ENCODE measurements at places on chromosomes 2 and 18.

DNA sequence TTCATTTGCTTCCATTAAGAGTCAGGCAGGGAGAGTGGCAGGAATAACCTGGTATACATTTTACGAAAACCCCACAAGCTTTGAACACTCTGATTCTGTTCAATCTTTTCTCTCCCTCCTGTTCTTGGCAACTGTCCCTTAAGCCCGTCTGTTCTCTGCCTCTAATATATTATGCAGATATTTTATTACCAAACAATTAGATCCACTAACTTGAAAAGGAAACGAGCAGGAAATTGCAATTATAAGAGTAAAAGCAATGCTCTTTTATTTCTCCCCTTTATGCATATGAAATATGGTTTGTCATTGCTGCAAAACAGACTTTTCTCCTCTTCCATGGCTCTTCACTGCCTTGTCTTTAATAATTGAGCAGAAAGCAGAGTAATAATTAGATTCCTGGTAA, 149.1 kb upstream of the CELF4 start:
- DNase-seq: no peak

GRCh38 chr2:202494300-202495229, 118.4 kb downstream of the BMPR2 start:
- no peak for DNase-seq

- DNase-seq: no peak
Measured at GRCh38 chr2:12858786-12859185, 142.1 kb downstream of the TRIB2 start.

DNA sequence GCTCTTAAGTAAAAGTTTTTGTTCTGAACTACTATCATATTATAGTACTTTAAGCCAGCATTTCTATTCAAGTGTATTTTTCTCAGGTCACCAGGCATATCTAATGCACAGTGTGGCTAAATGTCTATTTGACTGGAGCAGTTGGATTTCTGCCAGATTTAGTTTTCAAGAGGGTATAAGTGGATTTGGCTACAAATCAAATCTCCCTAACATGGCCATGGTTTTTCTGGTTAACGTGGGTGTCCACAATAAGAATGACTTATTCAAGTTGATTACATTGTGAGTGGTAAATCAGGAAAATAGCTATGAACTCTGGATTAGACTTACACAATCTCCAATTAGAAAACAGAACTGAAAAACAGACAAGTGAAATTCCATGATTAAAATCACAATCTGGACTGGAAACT, 5.7 kb upstream of the CHN1 start:
- no peak for DNase-seq

GRCh38 chr2:98123286-98123685, 36.3 kb downstream of the VWA3B start:
- no peak for DNase-seq

DNA sequence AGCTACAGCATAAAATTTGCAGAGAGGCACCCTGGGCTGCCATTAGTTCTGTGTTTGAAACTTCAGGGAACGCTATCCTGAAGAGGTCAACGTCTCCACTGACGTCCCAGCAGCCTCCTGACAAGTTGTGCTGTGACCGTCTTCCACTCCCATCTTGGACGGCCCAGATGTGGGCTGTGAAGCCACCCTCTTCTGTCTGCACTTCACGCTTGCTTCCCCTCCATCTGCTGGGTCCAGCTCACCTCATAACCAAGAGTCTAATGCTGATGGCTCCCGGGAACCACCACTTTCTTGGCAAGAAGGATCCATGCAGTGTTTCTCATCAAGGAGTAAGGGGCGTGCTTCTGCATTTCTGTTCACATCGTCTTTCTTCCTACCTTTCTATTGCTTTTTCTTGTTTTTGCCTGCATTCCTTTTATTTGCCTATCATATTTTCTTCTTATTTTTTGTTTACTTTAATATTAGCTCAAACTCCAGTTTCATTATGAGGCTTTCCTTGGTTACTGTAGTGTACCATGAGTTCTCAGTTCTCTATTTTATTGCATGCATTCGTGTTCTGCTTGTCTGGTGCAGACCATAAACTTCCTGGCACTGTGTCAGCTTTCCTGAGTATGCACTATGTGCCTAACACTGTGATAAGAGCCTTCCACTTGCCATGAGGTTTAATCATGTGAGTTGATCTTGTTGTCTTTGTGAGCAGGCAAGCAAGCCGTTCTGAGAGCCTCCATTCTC, 631.8 kb upstream of the RAB6C start:
- DNase-seq: no peak

DNA sequence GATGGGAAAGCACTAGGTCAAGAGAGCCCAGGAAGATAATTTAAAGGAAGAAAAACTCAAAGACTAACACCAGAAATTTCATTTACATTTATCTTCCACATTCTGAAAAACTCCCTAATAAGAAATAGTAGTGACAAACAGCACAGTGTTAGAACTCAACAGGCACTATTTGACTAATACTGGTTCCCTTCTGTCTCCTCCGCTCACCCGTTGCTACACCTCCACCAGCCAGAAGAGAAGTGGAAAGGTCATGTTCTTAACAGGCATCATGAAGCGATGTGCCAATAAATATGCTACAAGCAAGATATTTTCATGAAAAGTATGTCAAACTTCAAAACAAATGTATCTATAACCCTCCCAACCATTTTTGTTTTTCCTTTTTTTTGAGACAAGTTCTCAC, 5.7 kb downstream of the ROCK1 start:
- no peak for DNase-seq

GRCh38 chr2:230503798-230504197, 87.8 kb downstream of the SP100 start:
- DNase-seq: no peak

GRCh38 chr2:23367760-23368159, 17.2 kb upstream of the KLHL29 start:
- DNase-seq: peak; percentile 54

DNA sequence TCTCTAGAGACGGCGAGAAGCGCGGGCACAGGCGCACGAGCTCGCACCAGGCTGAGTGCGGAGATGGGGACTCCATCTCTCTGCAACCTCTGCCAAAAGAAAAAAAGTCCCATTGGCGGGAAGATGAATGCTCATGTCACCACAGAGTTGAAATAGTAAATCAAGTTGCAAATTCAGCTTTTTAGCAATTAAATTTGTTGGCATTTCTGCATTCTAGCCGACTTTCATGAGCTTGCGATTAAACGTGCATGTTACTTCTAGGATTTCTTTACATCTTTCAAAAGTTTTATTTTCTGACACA, 588 bp downstream of the CHAC2 start:
- DNase-seq: no peak

DNA sequence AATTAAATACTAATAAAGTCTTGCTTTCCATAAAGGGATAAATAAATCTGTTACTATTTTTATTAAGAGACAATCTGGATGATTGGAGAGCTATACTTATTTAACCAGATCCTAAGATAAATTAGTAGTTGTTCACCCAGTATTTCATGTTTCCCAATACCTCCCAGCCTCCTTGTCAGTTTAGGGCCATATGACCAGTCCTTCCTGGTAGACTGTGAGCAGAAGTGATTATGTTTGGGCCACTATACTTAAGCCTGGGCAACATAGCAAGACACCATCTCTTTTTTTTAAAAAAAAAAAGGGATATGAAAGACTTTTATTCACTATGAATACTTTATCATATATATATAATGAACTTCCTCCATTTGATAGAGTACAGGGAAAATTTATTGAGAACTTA, 48.8 kb upstream of the PPM1B start:
- DNase-seq: no peak

GRCh38 chr2:83859553-83859952, 599.5 kb downstream of the SUCLG1 start:
- no peak for DNase-seq

DNA sequence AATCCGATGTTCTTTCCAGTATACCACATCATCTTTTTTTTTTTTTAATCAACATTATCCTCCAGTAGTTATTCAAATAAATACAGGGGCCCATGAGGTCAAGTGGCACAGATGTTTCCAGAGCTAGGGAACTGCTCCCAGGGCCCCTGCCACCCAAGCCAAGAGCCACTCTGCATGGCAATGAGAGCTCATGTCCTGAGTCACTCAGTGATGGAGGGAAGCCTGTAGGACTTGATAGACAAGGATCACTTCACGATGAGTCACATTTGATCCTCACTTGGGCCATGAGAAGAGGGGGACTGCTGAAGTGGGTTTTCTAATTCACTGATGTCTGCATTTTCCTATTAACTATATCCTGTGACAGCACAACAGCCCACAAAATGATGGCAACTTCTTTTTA, 127.0 kb upstream of the PKDCC start:
- no peak for DNase-seq

DNA sequence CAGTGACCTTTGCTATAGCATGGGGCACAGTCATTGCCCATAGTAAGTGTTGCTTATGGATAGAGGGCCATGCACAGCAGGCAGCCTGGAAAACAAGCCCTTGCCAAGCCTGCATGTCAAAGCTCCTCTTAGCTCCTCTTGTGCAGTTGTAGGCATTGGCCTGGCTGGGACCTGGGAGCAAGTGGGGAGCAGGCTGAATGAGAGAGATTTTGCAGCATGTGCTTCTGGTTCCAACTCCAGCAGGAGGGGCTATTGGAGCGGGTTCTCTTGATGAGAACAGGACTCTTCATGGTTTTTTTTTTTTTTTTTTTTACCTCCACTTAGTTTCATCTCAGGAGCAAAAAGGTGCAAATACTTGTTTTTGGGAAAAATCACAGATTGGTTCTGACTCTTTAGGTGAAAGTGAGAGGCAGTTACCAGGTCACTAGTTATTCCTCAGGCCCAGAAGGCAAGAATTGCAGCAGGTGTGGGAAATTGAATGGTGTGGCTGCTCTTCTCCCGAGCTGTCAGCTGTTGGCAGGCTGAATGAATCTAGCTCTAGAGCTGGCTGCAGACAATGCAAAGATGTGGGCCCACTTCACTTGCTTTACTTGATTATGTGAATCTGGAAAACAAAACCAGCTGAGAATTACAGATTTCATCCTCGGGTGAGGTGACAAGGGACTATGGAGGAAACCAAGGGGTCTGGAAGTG, 95.9 kb downstream of the MAP4K4 start:
- no peak for DNase-seq

- no peak for DNase-seq
Measured at GRCh38 chr18:67545681-67546080, 29.2 kb upstream of the DSEL start.

DNA sequence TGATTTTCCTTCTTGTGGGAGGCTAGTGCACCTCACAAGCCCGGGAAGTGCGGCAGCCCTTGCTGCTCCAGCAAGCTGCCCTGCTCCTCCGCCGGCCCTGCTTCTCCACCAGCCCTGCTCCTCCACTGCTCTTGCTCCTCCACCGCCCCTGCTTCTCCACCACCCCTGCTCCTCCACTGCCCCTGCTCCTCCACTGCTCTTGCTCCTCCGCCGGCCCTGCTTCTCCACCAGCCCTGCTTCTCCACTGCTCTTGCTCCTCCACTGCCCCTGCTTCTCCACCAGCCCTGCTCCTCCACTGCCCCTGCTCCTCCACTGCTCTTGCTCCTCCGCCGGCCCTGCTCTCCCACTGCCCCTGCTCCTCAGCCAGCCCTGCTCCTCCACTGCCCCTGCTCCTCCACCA, 95.6 kb downstream of the NDUFA10 start:
- DNase-seq: no peak

DNA sequence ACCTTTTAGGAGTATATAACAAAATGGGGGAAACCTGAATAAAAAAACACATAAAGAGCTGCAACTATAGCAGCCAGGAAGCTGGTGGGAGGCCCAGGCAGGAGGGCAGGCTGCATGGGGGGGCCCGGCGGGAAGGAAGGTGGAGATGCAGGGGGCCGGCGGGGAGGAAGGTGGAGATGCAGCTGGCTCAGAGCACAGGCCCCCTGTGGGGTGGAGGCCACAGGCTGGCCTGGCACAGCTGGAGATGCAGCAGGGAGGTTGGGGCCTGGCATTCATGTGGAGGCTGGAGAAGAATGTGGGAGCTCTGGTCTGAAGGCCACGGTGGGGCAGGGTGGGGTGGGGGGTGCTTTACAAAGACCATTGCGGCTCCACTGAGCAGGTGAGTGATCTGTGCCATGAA, 31.4 kb downstream of the FAM228A start:
- no peak for DNase-seq

DNA sequence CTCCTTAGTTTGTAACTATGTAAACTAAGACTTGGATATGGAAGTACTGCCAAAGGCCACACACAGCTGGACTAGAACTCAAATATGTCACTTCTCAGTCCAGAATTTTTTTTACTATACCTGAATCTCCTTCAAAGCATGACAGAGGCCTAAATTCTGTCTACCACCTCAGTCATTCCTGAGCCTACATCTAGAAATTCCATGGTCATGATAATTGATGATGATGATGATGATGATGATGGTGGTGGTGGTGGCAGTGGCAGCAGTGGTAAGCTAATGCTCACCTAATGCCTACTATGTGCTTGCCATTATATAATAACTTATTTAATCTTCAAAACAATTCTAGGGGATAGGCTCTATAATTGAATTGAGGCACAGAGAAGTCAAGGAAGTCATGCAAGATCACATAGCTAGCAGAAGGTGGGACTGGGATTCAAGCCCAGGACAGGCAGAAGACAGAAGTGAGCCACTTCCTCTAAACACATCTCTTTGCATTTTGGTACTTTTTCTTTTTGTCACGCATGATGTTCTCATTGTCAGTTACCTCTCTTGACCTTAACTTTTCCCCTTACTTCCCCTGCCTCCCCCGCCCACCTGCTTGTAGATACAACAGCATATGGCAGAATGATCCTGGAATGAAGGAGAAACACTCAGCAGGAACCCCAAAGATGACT, 539.3 kb downstream of the TNS1 start:
- DNase-seq: no peak

DNA sequence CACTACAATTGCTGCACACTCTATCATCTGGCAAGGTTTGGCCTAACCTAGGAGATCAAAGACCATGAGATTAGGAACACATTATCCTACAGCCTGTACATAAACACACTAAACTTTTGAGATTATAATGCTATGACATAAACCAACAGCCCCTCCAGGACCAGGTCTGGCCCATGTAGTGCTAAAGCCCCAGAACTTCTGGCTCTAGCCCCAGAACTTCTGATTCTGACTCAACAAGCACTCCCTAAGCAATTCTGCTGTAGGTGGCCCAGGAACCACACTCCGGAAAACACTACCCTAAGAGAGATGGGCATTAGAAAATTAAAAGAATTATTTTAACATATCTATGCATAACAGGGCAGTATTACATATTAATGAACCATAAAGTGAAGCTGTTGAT, 369.5 kb upstream of the LYPD1 start:
- DNase-seq: no peak

GRCh38 chr18:55605733-55606338, 17.8 kb upstream of the TCF4 start:
- DNase-seq: no peak

DNA sequence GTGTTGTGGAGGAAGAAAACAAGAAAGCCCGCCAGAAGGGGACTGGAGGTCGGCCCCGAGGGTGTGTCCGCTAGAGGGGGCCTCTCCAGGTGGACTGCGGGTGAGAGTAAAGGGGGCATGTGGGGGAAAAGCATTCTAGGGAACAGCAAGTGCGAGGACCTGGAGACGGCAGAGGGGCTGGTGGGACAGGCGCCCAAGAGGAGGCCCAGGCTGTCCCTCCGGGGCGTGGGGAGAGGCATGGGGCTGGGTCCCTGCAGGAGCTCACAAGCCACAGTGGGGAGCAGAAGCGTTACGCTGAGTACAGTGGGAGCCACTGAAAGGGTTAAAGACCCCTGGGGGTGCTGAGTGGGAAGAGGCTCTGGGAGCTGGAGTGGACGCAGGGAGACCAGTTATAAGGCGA, 1.6 kb upstream of the KLF11 start:
- DNase-seq: no peak

GRCh38 chr18:63736876-63737275, 34.1 kb downstream of the SERPINB11 start:
- DNase-seq: no peak

Measured in HS-5 (cell line).